NCI-H187 treated with DMSO at 0.1 percent for 48 hours (cell line): ENCODE measurements at places on chromosomes 5 and 9.

DNA sequence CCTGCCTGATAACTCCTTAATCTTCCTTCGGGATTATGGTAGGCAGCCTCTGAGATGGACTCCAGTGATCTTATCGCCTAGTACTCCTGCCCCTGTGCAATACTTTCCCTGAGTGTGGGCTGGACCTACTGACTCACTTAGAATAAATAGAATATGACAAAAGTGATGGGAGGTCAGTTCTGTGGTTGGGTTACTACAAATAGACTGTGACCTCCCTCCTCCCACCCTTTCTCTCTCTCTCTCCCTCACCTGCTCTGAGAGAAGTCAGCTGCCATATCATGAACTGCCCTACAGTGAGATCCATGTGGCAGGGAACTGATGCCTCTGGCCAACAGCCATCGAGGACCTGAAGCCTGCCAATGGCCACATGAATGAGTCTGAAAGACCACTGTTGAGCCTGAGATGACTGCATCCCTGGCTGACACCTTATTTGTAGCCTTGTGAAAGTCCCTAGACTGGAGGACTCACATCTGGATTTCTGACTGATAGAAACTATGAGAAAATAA lies 31.7 kb downstream of the NRG2 start:
- DNase-seq: no peak

DNA sequence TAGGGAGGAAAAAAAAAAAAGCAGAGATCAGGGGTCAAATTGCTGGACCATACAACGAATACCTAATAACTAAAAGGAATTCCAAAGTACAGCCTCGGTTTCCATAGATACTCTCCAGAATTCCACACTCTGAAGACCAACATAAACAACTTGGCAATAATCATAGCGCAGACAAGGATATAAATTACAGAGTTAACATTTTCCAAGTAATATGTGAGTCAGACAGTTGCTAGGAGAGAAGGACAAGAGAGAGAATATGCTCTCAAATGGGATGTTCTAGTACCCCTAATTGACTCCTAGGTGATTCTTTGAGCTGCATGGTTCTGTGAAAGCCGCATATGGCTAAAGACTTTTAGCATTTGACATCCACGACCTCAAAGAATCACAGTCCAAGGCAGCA lies 165.2 kb downstream of the FRMD3 start:
- no peak for DNase-seq

DNA sequence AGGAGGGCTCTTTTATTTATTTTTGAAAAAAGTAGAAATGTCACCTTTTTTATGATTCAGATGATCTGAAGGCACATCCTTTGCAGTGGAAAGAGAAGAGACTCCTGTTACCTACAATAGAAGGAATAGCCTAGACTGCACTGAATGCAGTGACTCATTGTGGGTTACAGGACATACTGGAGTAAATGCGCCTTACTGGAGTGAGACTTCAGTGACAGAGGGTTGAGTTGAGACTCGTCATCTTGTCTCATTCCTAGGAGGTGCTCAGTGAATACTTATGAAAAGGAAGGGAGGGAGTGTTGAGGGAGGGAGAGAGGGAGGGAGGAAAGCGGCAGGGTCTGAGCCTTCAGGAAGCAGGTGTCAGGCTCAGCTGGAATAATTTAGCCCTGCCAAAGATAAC lies 25.2 kb downstream of the ANKRA2 start:
- no peak for DNase-seq

DNA sequence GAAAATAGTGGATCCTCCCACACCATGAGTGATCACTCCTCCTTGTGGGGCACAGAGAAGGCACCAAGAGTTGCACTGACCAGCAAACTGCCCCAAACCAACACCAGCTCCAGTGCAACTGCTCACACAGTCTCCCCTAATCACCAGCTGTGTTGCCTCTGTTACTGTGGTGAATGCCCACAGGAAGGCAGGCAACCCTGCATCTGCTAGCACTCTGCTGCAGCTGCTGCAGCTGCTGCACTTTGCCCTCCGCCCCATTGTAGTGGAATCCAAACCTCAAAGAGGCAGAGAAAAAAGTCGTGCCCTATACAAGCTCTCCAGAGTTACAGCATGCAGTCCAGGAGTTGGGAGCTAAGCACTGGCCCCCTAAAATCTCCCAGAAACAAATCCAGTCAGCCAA lies 339.6 kb downstream of the TRIM36 start:
- no peak for DNase-seq

DNA sequence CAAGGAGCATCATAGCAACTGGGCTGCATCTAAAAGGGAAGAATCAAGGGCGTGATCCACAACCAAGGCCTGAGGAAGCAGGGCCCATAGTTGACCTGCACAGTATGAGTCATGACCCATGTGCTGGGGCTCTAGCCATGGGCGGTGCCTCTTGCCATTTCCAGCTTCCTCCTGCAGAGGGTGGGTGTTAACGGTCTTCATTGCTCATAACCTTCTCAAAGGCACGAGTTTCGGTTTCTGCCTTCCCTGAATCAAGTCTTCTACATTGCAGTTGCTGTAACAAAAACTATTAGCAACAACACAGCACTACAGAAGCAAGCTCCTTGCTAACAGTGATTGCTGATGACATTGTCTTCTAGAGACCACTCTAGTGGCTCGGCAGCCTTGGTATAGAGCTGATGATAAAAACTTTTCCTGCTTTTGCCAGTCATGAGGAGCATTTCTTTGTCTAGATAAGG lies 66.9 kb downstream of the CTSL start:
- DNase-seq: no peak

DNA sequence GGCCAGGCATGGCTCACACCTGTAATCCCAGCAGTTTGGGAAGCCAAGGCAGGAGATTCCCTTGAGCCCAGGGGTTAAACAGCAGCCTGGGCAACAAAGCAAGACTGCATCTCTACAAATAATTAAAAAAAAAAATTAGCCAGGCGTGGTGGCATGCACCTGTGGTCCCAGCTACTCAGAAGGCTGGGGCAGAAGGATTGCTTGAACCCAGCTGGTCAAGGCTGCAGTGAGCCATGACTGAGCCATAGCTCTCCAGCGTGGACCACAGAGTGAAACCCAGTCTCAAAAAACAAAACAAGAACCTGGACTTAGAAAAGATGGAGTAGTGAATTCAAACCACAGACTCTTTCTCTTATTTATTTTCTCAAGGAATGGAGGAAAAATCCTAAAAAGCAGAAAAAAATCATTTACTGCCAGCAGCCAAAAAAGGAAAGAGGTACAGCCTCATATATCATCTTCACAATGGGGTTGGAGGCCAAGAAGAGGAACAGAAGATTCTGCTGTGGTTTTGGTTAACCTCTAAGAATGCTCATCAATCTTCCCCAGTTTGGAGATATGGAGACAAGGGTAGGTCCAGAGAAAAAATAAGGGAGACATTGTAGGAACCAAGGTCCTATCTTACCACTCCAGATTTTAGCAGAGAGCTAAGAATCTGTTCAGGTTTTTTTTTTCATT lies 40.0 kb upstream of the MYO10 start:
- no peak for DNase-seq

DNA sequence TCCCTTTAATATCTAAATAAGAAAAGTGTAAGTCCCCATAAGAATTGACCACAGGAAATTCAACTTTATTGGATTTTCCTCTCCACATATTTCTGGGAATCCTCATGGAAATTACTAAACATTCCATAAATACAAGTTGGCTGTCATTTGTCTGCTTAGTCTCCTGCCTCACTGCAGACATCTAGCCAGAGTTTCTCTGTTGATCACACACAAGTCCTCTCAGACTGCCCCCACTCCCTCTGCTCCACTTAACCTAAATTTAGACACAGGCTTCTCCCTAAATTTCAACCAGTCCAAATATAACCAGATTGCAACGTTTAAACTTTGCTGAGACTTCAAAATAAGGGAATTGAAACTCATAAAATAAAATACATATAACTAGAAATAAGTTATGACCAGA lies 982.1 kb downstream of the DTWD2 start:
- no peak for DNase-seq

- no peak for DNase-seq
Observed at GRCh38 chr9:16180546-16180945, 627.7 kb downstream of the CCDC171 start.

DNA sequence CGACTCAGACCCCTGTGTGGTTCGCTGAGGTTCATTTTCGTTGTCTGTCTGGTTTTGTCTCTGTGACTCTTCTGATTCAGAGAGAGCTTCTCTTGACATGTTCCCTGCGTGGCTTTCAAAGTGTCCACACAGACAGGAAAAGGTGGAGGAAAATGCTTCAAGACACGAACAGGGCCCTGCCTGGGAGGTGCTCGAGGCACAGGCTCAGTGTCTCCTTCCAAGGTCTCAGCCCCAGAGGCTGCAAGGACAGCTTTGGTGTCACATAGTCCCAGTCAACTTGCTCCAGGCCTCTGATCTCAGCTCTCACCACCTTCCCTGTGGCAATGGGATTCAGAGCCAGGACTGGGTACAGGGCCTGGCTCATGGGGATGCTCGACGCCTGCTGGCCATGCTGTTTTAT lies 51.6 kb upstream of the SARDH start:
- DNase-seq: no peak

- DNase-seq: no peak
Observed at GRCh38 chr9:121783111-121783510, 131.7 kb downstream of the DAB2IP start.

DNA sequence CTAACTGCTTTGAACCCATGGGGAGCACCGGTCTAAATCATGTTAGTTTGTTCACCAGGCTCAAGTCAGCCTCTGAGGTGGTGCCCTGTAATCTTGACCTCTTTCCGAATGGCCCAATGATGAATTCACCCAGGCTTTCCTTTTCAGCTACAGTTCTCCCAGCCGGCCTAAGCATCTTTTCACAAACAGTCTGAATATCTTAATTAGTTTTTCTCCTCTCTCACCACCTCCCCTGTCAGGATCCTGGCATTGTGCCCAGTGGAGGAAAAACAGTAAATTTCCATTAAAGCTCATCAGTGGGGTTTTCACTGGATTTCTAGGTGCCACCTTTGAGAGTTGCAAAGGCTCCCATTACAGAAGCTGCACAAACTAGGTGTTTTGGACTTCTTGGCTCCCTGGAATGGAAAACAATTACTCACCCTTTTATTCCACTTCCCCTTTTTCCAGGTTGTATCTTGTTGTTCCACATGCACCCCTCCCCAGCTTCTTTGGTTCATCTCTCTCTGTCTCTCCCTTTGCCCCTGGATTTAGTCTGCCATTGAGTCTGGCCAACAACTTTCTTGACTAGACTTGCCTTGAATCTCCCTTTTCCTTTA lies 69.4 kb upstream of the ADAMTSL1 start:
- DNase-seq: no peak

- DNase-seq: no peak
Observed at GRCh38 chr5:101520417-101520816, 617.3 kb upstream of the ST8SIA4 start.

GRCh38 chr9:128250839-128251731 lies 24.7 kb downstream of the GOLGA2 start:
- no peak for DNase-seq

DNA sequence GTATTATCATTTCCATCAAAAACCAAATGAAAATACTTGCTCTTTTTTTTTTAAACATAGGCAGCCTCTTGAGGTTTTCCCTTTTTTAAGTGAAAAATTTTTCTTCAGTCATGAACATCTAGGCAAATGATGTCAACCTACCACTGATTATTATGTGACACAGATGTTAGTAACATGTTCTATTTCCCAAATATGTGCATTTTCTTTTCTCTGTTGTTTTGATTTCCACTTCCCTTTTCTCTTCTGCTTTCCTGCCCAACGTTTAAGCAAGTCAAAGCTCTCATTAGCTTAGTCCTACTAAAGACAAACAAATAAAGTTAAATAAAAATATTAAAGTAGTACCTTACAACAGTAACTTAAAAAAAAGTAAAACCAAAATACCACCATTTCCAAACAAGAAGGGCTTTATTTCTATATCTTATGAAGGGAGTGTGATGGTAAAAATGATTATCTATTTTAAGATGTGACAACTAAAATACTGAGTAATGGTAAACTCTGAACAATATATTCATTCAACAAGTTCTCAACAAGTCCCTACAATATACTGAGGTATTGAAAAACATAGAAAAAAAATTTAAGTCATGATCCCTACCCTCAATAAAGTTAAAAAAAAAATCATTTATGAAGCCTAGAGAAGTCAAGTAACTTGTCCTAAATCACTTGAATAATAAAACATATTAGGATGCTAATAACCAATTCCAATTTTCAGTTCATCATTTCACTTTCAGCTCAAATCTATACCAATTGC lies 9.4 kb downstream of the SLC38A9 start:
- DNase-seq: no peak

- DNase-seq: no peak
Observed at GRCh38 chr9:8614926-8615440, 815.4 kb upstream of the DMAC1 start.
